Sigmoid colon (tissue), 7 donors: ENCODE measurements at places on chromosomes 6 and 20. TPM values are rescaled to one million over a fixed set of nuclear protein-coding genes. Genes with fewer than 3 reads are reported as not detected.

DNA sequence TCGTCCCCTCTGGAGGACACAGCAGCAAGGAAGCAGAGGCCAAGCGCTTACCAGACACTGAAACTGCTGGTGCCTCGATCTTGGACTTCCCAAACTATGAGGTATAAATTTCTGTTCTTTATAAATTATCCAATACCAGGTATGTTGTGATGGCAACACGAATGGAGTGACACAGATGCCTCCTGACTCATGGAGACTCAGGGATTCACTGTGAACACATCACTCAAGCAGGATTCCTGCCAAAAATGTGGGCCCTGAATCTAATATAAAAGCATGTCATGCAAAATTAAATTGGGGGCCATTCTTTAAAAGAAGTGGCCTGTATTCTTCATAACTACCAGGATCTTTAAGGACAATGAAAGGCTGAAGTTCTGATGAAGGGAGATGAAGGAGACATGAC is 52.5 kb upstream of the SLC22A23 start:
- DNase-seq = no peak
- H3K36me3 ChIP-seq = no peaks in the 10 kb centered on the region
- no peaks in the 10 kb centered on the region for H3K4me1 ChIP-seq
- no peak overlapping the region for H3K27ac ChIP-seq
- H3K4me3 ChIP-seq = no peak overlapping the region
- no peaks in the 10 kb centered on the region for H3K27me3 ChIP-seq

The RBM24 gene
- 34.1 TPM for total RNA-seq

DNA sequence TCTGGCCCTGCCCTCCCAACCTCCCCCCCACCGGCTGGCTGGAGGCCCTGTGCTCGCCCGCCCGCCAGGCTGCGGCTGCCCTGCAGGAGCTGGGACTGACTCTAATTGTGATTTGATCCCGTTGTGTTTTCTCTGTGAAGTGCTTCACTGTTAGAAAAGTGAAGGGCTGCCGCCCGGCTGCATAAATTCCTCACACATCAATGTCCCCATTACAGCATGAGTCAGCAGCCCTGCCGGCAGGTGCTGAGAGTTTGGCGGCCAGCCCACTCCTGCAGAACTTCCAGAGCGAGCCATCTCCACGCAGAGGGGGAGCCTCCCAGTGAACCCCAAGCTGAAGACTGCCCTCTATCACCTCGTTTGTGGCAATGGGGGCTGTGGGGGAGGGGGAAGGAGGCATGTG is 137.9 kb downstream of the DLL1 start:
- no peak overlapping the region for H3K4me3 ChIP-seq
- H3K4me1 ChIP-seq = peaks cover 9% of the 10 kb centered on the region
- H3K27me3 ChIP-seq = no peaks in the 10 kb centered on the region
- no peaks in the 10 kb centered on the region for H3K36me3 ChIP-seq

DNA sequence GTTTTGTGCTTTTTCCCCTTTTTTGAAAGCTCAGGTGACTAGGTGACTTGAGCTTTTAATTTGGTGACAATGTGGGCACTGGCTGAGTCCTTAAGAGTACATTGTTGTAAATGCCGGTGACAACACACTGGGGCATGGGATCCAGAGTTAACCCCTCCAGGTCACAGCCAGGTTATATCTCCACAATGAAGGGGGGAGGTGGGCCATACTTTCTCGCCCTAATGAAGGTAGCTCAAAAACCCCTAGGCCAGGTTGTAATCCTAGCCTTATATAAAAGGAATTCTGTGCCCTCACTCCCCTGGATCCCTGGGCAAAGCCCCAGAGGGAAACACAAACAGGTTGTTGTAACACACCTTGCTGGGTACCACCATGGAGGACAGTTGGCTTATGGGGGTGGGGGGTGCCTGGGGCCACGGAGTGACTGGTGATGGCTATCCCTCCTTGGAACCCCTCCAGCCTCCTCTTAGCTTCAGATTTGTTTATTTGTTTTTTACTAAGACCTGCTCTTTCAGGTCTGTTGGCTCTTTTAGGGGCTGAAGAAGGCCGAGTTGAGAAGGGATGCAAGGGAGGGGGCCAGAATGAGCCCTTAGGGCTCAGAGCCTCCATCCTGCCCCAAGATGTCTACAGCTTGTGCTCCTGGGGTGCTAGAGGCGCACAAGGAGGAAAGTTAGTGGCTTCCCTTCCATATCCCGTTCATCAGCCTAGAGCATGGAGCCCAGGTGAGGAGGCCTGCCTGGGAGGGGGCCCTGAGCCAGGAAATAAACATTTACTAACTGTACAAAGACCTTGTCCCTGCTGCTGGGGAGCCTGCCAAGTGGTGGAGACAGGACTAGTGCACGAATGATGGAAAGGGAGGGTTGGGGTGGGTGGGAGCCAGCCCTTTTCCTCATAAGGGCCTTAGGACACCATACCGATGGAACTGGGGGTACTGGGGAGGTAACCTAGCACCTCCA is 2.2 kb upstream of the VEGFA start:
- DNase-seq = peak; percentile 55
- H3K27ac ChIP-seq = no peak overlapping the region
- no peaks in the 10 kb centered on the region for H3K36me3 ChIP-seq
- H3K4me3 ChIP-seq = no peak overlapping the region
- H3K4me1 ChIP-seq = peaks cover 20% of the 10 kb centered on the region
- no peaks in the 10 kb centered on the region for H3K27me3 ChIP-seq

DNA sequence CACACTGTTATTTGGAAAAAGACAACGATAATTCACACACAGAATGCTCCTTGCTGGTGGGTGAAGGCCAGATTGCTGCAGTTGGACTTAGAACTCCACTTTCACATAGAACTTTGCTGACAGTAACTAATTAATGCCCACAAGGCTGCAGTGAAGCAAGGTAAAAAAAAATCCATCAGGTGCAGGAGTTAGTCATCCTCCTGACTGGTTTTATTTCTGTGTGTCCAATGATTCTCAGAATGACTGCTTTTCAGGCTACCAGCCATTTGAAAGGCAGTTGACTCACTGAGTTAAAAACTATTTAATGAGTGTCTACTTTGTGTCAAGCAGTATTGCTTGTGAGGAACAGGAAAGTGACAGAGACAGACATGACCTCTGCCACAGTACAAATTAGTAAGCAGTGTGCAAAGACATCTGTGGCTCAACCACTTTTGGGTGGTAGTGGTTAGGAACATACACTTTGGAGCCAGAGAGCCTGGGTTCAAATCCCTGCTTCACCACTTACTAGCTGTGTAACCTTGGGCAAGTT is 41.9 kb downstream of the ELOVL5 start:
- DNase-seq = no peak
- no peaks in the 10 kb centered on the region for H3K27me3 ChIP-seq
- H3K36me3 ChIP-seq = no peaks in the 10 kb centered on the region
- H3K4me3 ChIP-seq = no peak overlapping the region
- no peak overlapping the region for H3K27ac ChIP-seq
- H3K4me1 ChIP-seq = no peaks in the 10 kb centered on the region

- H3K4me3 ChIP-seq = no peak overlapping the region
- H3K27ac ChIP-seq = no peak overlapping the region
- H3K36me3 ChIP-seq = no peaks in the 10 kb centered on the region
Observed at GRCh38 chr6:1491591-1492319, 102.4 kb downstream of the FOXF2 start.

GRCh38 chr20:3367089-3367488 is 40.4 kb downstream of the DNAAF9 start:
- H3K36me3 ChIP-seq = peaks cover 1% of the 10 kb centered on the region
- no peak overlapping the region for H3K27ac ChIP-seq
- H3K4me1 ChIP-seq = no peaks in the 10 kb centered on the region
- no peaks in the 10 kb centered on the region for H3K27me3 ChIP-seq
- no peak for DNase-seq

DNA sequence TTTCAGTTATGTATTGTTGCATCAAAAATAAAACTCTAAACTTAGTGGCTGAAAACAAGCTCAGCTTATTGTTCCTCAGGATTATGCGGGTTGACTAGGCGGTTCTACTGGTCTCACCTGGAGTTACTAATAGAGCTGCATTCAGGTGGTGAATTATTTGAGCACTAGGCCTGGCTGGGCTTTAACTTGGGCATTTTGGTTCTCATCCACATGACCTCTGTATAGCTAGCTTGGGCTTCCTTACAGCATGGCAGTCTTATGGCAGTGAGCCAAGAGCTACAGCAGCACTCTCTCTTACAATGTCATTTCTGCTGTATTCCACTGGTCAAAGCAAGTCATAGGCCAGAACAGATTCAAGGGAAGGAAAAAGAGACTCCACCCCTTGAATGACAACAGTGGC is 1.6 kb downstream of the PGBD1 start:
- DNase-seq = no peak
- H3K4me3 ChIP-seq = no peak overlapping the region
- H3K36me3 ChIP-seq = peaks cover 43% of the 10 kb centered on the region
- H3K27me3 ChIP-seq = no peaks in the 10 kb centered on the region
- H3K4me1 ChIP-seq = no peaks in the 10 kb centered on the region

DNA sequence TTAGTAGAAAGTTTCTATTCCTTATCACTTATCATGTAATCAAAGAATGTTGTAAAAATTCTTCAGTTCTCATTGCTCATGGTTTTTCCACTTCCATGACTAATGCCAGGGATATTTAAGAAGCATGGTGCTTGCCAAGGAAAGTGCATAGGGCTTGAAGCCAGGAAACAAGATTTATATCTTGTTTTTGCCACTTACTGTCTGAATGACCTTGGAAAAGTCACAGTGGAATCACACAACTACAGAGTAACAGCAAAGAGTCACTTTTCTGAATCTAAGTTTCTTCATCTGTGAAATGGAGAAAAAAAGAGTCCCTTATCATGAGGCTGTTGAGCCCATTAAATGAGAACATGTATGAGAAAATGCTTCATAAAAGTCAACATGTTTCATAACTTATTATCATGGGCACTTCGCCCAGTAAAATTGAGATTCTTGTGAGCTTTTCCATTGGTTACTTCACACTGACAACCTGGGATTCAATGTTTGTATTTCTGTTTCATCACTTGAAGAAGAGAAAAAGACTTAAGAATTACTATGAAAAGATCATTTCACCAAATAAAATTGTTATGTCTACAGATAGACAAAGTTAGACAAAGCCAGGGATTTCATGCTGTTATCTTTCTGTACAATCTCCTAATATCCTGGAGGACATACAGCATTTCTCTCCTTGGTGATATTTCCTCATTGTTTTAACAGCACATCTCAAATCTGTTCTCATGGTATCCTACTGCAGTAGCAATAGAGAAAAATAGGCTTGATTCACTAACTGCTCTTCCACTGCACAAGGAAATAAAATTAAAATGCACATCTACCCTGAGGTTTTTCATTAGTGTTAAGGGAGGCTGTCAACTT is 7.6 kb upstream of the BMP5 start:
- no peak for DNase-seq
- H3K27me3 ChIP-seq = no peaks in the 10 kb centered on the region
- H3K27ac ChIP-seq = no peak overlapping the region
- peaks cover 11% of the 10 kb centered on the region for H3K4me1 ChIP-seq
- H3K4me3 ChIP-seq = no peak overlapping the region

DNA sequence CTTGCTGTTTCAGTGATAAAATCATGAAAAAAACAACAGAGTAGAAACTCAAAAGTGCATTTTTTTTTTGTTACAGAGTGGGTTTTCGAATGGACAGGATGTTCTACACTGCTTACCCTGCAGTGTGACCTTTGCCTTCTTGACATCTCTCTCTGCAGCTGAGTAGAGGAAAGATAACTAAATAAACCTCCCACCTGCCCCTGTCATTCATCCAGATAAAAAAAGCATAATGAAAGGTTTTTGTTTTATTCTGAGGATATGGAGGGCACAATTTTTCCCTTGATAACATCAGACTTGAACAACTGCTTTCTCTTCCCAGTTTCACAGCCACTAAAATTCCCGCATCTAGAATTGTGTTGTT is 193.6 kb upstream of the FOXQ1 start:
- no peak for DNase-seq
- no peak overlapping the region for H3K27ac ChIP-seq
- H3K4me1 ChIP-seq = no peaks in the 10 kb centered on the region
- H3K27me3 ChIP-seq = no peaks in the 10 kb centered on the region

GRCh38 chr6:37936906-37937305 is 117.4 kb downstream of the ZFAND3 start:
- no peak for DNase-seq
- H3K36me3 ChIP-seq = no peaks in the 10 kb centered on the region
- no peak overlapping the region for H3K4me3 ChIP-seq
- H3K27me3 ChIP-seq = no peaks in the 10 kb centered on the region
- peaks cover 65% of the 10 kb centered on the region for H3K4me1 ChIP-seq

GRCh38 chr6:47967843-47968242 is 143.2 kb downstream of the PTCHD4 start:
- no peak for DNase-seq
- no peaks in the 10 kb centered on the region for H3K27me3 ChIP-seq
- no peaks in the 10 kb centered on the region for H3K4me1 ChIP-seq
- no peak overlapping the region for H3K27ac ChIP-seq
- H3K36me3 ChIP-seq = no peaks in the 10 kb centered on the region
- H3K4me3 ChIP-seq = no peak overlapping the region

The ASIP gene
- total RNA-seq = 0.99 TPM

DNA sequence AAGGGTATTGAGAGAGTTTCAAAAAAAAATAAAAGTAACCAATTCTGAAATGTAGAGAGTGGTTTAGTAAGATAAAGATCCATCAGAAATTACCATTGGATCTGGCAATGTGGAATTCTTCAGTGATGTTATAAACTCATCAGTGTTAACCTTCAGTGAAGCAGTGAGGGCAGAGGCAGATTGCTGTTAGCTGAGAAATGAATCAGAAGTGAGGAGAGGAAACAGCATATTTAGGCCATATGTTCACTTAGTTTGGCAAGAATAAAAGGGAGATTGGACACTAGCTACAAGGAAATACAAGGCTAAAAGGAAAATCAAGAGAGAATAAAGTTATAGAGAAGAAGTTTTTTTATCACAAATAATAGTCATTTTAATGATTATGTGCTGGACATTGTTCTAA is 9.6 kb downstream of the KCNQ5 start:
- no peak for DNase-seq
- H3K4me1 ChIP-seq = no peaks in the 10 kb centered on the region
- no peaks in the 10 kb centered on the region for H3K36me3 ChIP-seq

- H3K36me3 ChIP-seq = no peaks in the 10 kb centered on the region
- H3K27ac ChIP-seq = no peak overlapping the region
- peaks cover 6% of the 10 kb centered on the region for H3K4me1 ChIP-seq
- no peaks in the 10 kb centered on the region for H3K27me3 ChIP-seq
- H3K4me3 ChIP-seq = no peak overlapping the region
- no peak for DNase-seq
Observed at GRCh38 chr6:160678744-160679401, 14.8 kb upstream of the LPA start.

DNA sequence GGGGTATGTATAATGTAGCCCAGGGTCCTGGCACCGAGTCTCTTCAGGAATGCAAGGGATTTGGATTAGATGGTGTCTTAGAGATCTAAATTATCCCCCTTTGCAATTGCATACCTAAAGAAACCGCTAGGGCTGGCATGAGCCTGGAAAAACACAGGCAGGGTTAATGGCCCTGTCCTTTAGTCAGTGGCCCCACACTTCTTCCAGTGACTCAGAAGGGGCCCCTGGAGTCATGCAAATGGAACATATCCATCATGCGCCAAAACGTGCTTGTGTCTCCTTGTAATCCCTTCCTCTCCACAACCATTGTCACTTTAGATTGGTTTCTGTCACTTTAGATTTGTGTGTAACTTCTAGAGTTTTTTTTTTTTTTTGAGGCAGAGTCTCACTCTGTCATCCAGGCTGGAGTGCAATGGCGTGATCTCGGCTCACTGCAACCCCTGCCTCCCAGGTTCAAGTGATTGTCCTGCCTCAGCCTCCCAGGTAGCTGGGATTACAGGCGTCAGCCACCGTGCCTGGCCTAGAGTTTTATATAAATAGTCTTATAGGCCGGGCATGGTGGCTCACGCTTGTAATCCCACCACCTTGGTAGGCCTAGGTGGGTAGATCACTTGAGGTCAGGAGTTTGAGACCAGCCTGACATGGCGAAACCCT is 8.7 kb upstream of the MYBL2 start:
- no peak overlapping the region for H3K27ac ChIP-seq
- H3K36me3 ChIP-seq = no peaks in the 10 kb centered on the region
- DNase-seq = no peak
- peak overlapping the region; percentile 49 for H3K4me3 ChIP-seq
- peaks cover 16% of the 10 kb centered on the region for H3K4me1 ChIP-seq
- H3K27me3 ChIP-seq = no peaks in the 10 kb centered on the region
